LHCN-M2 (cell line): ENCODE measurements at places on chromosomes 5 and 9.

GRCh38 chr9:83271665-83272071, 208.7 kb upstream of the RASEF start:
- no peak for DNase-seq

- DNase-seq = no peak
These were observed 128.7 kb upstream of the SEMA6A start for GRCh38 chr5:116703328-116703727.

DNA sequence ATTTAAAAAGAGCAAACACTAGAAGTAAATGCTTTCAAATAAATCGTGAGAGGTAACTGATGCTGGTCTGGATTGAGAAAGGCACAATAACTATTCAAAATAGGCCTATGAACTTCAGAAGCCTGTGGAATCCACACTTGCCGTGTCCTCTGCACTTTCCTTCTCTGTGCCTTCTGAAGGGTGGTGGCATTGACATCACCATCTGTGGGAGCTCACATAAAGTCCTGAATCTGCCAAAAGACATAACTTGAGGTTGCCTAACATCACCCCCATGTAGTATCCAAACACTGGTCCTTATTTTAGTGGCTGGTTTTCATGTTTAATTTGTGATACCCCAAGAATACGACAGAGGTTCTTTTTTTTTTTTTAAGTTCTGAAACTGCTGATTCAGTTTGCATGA, 59.8 kb downstream of the IRF1 start:
- no peak for DNase-seq

- peak; percentile 35 for DNase-seq
These were observed 37.8 kb upstream of the ADRB2 start for GRCh38 chr5:148788636-148789035.

GRCh38 chr9:27532046-27532445, 2.4 kb upstream of the MOB3B start:
- no peak for DNase-seq

- no peak for DNase-seq
These were observed 69.6 kb downstream of the NMUR2 start for GRCh38 chr5:152335461-152335860.

GRCh38 chr9:93861736-93862358, 93.3 kb downstream of the BARX1 start:
- DNase-seq = no peak

DNA sequence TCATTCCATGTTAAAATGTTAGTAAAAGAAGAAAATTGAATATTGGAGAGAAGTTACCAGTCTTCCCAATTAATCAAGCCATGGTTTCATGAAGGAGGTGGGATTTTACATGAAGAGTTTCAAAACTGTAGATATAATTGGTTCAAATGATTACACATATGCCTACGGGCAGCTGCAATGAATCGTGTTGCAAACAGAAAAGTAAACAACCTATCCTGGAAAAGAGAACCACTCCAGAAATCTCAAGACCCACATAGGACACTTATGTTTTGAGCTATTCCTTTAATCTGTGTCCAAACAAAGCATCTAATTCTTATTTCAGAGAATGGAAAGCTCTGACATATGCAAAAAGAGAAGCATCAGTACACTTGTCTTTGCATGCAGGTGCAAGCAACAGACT, 340.2 kb downstream of the NDUFS4 start:
- no peak for DNase-seq

- no peak for DNase-seq
These were observed 19.1 kb upstream of the SLC9A3 start for GRCh38 chr5:543351-543750.

GRCh38 chr9:111297066-111297824, 32.8 kb downstream of the OR2K2 start:
- no peak for DNase-seq

DNA sequence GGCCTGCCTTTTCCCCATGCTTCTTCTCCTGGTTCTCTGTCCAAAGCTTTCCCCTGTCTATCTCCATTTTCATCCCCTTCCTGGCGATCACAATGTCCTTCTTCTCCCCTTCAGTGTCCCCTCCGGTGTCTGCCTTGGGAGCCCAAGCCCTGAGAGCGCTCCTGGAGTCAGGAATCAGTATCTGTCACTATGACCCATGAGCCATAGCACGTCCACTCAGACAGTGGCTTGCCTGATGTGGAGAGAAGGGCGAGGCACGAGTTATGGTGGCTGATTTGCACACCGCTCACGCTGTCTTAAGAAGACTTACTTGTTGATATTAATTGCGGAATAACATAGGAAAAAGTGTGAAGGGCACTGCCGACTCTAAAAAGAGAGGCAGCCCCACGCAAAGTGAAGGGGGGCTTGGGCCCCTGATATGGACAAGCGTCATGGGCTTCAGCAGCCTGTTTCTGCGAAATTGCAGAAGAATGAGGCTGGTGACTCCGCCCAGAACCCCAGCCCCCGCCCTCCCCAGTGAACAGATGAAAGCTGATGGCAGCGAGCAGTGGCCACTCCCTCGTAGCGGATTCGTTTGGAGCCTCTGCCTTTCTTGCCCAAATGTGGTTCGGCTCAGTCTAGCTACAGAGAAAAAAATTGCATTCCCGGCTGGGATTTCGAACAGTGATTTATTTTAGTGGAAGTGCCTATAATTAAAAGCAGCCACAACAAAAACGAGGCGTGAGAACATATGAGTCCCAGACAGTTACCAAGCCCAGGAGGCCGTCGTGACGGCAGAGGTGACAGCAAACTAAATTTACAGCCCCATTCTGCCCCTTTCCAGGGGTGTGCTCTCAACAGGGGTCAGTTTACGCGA, 149.8 kb downstream of the ICE1 start:
- DNase-seq = no peak

DNA sequence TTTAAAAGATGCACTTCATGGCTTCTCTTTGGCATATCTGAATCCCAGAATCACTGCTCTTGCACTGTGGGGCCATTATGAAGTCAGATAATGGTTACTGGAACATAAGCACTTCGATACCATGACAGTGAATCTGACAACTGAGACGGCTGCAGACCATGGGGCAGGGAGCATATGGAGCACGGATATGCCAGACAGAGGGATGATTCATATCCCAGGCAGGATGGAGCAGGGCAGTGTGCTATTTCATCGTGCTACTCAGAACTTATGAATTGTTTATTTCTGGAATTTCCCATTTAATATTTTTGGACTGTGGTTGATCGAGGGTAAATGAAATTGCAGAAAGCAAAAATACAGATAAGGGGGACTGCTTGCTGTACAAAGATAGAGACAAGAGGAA, 145.0 kb downstream of the EGFLAM start:
- DNase-seq = peak; percentile 49

GRCh38 chr5:104400941-104401340, 838.4 kb upstream of the NUDT12 start:
- no peak for DNase-seq

DNA sequence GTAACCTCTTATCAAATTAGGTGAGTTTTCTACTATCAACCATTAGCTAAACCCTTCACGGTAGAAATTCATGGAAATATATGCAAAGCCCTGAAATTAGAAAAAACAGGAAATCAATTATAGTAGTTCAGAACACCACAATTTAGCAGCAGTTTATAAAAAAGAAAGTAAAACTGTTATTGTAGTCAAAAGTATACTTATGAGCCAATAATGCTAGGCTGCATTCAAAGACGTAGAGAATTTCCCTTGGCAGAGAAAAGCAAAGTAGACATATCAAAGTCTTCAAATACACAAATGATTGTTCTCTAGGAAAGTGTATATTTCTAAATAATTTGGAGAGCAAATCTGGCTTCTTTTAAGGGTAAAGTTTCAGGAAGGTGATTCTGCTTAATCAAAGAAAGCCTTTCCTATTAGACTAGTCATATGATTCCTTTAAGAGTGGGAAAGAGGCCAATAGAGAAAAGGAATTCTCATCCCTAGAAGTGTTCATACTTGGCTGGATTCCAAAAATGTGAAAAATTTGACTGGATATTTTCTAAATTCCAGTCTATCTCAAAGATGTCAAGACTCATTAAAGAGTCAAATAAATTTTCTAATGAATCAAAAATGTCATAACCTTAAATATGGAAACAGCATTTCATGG, 185.5 kb downstream of the SMC2 start:
- peak; percentile 2 for DNase-seq
